Stimulated activated CD4-positive, alpha-beta T cell treated with anti-CD3 and anti-CD28 coated beads, Interleukin-15, amount 100 ng/mL, for 24 hours (primary cell): ENCODE measurements at places on chromosomes 7 and 10.

- DNase-seq: no peak
These were observed 203.2 kb downstream of the AHR start for GRCh38 chr7:17501441-17502212.

DNA sequence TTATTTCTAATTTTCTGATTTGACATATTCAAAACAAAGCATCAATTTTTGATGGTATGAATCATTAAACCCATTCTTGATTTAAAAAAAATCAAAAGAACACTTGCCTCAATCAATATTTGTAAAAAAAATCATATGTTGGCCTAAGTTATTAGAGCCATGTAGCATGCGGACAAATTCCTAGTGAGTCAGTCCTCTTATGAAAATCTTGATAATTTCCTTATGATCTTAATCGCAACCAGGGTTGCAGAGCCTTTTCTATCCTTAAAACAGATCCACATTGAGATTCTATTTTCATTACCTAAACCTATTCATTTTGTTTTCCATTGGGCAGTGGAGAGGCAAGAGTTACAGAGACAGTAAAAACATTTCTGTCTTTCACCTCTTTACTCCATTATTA, 203.2 kb downstream of the ARL4A start:
- no peak for DNase-seq

GRCh38 chr7:159158125-159158887, 13.6 kb upstream of the VIPR2 start:
- no peak for DNase-seq

DNA sequence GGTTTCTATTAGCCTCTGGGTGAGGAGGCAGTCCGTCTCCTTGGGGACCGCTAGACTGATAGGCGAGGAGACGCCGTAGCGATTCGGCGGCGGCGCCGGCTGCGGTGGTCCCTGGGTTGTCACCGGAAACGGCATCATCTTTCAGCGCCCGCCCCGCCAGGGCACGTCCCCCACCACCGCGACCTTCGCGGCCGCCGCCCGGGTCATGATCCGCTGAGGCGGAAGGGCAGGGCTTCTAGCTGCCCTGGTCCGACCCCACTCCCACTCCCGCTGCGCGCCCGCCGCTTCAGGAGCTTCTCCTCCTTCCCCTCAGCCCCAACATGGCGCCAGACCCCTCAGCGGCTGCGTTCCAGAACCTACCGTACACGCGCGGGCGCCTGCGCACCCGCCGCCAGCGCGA, at the start of gene PAPOLB:
Gene PAPOLB, minus strand, starts transcription at position 358 of the 400 bp plus-strand sequence. Its CDS starts 220 bp downstream, at position 138.
- peak; percentile 19 for DNase-seq

DNA sequence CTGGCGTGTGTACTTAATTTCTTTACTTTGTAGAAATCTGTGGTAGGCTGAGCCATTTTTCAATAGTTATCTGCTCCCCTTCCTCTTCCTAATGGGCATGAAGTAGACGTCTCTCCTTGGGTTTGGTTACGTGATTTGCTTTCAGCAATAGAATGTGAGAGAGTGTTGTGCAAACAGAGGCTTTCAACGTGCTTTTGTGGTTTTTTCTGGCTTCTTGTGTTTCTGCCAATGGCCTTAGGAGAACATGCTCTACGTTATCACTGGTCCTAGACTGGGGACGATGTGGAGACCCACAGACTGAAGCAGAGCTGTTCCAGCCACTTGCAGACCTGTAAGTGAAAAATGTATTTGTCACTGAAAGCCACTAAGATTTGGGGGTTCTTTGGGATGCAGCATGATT, 107.2 kb upstream of the NPTX2 start:
- DNase-seq: no peak
